ENCODE measurements at places on chromosomes 16 and 17.

GRCh38 chr17:1898872-1899271, 69.1 kb downstream of the RPA1 start:
- no peak for DNase-seq

DNA sequence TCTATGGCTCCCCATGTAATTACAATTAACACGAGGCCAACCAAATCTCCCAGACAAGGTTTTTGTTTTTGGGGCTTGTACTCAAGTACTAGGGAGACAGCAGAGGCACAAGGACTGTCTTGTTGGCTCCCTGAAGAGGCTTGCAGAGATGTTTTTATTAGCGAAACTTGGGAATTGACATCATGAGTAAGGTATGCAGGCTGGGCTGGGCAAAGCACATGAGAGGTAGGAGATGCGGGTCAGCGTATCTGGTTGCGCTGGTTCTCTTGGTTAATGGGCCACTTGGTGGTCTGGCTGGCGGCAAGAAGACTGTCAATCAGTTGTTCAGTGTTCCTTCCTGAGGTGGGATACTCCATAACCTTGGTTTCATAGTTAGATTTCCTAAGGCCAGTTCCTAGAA, 28.9 kb downstream of the LCMT1 start:
- DNase-seq = no peak

GRCh38 chr17:21174713-21175112, 39.2 kb downstream of the TMEM11 start:
- DNase-seq = no peak

- DNase-seq = no peak
Measured at GRCh38 chr17:72205822-72206221, 85.0 kb downstream of the SOX9 start.

DNA sequence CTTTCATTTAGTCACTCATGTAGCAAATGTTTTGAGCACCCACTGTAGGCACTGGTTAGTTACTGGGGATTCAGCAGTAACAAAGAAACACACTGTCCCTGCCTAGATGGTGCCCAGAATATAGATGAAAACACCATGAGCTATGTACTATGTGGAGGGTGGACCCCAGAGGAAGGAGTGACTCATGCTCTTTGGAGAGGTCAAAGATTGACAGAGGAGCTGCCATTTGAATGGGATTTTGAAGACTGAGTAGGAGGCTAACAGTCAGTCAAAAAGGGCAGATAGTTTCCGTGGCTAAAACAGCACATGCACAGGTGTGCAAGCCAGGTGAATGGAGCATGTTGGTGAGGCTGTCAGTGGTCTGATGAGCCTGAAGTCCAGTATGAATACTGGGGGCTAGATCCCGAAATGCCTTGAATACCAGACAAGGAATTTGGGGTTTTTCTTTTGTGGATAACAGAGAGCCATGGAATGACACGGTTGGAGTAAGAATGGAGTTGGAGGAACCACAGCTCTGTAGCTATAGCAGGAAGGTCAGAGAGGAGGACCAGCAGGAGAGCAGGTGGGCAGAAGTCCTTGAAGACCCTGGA, 6.1 kb downstream of the IL21R start:
- DNase-seq = no peak

DNA sequence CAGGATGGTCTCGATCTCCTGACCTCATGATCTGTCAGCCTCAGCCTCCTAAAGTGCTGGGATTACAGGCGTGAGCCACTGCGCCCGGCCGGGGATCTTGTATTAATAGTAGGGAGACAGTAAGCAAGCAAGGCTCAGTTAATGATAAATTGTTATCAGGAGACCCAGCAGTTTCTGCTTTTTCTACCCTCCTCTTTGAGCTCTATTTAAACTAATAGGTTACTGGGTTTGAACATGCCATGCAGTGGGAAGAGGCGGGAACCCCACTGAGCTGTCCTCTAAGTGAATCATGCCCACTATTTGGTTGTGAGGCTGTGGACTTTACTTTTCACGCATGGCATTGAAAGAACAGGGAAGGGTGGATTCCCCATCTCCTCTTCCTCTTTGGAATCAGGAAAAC, 223.9 kb downstream of the WWOX start:
- DNase-seq = no peak

DNA sequence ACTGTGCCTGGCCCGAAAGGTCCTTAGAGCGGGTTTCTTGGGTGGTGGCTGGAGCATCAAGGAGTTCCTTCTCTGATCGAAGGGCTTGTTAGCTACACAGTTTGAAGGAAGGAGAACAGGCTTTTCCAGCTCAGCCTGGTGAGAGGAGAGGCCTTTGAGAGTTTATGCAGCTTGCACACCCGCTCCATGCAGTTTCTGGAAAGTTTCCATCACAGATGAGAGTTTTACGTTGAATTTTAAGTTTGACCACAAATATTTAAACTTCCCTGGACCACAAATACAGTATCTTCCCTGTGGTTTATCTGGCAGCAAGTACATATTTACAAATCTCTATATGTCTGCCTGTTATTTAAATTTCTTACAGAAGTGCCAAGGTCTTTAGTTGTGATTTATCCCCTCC, 56.8 kb downstream of the HIC1 start:
- no peak for DNase-seq

DNA sequence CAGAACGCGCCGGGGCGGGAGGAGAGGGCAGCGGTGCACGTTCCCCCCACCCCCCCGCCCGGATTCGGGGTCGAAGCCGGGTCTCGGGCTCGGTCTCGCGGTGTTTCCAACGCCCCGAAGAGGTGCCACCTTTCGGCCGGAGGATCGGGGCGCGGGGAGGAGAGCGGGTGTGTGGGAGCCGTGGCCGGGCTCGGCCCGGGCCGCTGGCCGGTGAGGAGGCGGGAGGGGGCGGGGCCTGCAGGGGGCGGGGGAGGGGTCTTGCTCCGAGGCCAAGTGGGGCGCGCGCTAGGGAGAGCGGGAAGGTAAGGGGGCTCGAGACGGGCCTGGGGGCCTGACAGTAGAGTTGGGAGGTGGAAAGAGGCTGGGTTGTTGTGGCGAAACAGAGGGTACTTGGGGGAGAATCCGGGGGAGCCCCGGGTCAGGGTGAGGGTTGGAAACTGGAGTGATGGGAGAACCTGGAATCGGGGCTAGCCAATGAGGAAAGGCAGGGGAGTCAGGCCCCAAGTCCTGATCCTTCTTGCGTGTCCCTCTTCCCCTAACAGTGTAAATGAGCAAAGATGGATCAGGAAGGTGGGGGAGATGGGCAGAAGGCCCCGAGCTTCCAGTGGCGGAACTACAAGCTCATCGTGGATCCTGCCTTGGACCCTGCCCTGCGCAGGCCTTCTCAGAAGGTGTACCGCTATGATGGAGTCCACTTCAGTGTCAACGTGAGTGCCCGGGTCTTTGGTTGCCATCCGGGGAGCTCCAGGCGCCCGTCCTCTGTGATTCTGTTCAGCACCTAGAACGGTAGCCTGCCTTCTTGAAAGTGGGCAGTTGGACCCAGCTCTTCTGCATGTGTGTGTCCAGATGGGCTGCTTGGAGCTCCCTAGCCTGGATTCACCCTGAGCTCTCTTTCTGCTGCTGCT, 873 bp downstream of the SETD1A start:
- no peak for DNase-seq

DNA sequence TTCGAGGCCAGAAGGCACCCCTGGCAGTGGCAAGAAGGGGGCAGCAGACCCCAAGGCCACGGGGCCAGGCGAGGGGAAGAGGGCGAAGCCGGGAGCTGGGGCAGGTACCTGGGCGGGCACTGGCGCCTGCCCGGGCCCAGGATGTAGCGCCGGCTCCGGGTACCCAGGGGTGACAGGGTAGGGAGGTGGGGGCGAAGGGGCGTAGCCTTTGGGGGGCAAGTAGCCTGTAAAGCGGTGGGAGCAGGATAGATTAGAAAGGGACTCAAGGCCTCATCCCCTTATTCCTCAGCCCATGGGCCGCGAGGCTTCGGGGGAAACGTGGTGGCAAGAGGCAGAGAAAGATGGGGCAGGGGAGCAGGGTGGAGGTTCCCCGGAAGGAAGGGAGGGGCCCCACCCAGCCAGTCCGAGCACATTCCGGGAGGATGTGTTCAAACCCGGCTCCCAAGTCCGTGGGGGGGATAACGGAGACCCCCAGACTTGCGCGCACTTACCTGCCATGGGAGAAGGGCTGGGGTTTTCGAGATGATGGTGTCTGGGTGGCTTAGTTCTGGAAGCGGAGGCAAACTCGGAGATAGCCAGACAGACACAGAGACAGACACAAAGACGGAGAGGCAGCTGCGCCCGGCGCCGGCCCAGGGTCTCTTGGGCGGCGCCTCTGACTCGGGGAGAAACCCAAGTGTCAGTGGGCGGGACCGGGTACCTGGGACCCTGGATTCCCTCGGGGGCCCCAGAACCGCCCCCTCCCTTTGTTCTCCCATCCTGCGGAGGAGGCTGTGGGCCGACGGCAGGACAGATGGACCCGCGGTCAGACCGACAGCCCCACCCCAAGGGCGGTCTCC, 493 bp downstream of the PLSCR3 start:
- DNase-seq = peak; percentile 68

DNA sequence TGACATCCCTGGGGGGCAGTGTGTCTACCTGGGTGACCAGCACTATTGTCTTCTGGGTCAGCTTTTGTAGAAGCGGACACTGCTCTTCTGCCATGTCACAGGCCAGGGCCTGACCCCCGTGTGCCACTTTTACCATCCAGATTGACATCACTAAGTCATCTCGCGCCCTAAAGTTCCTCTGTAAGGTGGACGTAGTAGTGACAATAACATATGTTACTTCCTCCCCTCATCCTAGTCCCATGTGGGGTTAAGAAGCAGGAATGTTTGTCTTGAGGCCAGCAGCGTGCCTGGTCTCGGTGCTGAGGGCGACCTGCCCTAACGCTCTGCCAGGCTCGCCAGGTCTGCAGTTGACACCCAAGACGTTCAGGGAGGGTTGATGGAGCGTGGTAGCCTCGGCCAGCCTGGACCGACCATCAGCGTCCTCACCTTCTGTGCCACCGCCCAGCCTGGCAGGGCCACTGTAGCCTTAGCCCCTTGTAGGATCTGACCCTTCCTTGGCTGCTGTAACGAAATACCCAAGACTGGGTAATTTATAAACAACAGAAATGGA, 20.7 kb downstream of the GAA start:
- no peak for DNase-seq

GRCh38 chr17:53707566-53707965, 115.2 kb upstream of the KIF2B start:
- DNase-seq = no peak

DNA sequence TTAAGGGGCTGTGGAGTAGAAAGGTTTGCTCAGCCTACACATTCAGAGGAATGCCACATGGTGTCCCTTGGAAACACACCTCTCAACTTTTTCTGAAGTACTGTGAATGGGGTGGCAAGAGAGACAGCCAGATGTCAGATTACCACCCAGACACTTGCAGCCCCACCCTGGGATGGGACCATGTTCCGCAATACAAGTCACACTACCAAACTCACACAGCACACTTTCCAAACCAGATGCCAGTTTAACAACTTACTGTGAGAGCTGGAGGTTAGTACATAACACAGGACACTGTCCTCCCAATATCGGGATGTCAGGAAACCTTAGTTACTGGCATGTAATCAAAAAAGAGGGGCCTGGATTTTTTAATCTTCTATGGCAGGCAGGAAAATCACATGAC, 7.9 kb downstream of the USP7 start:
- DNase-seq = no peak

DNA sequence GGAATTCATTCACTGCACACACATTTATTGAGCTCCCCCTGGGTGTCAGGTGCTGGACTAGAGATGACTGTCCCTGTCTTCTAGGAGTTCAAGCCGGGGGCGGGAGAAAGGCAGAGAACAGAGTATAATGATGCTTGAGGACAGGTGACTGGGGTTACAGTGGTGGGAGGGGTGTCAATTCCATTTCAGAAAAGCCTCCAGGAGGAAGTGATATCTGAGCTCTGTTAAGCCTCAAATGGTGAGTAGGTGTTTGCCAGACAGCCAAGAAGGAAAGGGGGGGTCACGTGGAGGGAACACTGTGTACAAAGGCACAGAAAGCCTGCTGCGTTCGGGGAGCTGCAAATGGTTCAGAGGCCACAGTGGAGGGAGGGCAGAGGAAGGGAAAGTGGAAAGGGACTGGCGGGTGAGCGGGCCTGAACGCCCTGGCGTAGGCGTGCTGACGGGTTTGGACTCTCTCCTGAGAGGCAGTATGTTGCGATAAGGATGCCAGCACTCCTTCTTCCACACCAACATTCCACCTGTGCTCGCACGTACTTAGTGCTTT, 9.7 kb upstream of the NXPH3 start:
- DNase-seq = peak; percentile 54

GRCh38 chr17:14741491-14741890, 440.6 kb downstream of the HS3ST3B1 start:
- no peak for DNase-seq

DNA sequence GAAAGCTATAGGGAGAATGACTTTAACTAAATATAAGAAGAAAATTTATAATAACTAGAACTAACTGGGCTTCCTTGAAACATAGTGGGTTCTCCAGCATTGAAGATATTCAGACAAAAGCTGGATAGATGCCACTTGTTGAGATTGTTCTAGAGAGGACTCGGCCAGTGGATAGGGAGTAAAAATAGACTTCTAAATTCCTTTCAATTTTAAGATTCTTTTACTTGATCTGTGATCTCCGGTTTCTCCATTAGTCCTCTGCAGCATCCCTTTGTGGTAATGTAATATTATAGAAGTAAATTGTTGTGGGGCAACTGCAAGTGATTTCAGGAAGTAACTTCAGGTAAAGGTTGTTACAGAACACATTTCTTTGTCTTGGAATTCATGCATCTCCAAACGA, 10.3 kb upstream of the RARA start:
- DNase-seq = no peak

- DNase-seq = no peak
Measured at GRCh38 chr16:6363896-6364607, 968.6 kb upstream of the RBFOX1 start.

DNA sequence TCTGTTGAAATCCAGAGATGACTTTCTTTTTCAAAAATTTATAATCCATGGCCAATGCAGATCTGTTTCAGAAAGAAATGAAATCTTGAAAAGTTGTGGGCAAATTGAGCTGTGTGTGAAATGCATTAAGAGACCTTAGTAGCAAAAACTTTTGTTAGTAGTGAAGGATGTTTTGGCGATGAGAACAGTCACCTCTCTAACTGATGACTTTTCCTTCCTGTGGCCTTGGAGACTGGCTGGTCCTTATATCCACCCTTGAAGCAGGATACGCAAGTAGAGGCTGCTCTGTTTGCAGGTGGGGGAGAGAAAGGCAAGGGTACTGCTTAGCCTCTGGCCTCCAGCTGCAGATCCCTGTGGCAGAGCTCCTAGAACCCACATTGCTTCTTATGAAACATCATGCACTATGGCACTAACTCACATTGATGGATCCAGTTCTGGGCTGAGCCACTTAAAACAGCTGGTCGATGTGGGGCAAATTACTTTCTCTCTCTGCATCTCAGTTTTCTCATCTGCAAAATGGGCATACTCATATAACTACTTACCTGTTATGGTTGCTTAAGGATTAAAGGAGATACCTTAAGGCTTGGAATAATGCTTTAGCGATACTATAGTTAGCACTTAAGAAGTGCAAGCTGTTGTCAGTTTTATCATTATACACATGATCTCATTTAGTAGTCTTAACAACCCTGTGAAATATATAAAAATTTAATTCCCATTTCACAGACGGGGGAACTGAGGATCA, 89.3 kb downstream of the SDR42E1 start:
- no peak for DNase-seq

DNA sequence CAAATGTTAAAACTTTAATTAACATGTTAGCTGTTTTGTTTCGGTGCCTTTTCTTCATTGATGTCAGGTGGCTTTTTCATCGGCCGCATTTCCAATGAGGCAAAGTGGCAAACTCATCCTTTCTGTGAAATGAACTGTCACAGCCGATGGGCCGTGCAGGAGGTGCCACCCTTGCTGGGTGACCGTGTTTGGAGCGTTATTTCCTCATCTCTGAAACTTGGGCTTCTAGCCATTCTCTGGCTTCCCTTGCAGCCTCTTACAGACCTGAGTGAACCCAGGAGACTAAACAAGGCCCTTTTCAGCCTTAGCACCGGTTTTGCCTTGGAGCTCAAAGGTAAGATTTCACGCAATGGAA, 42.2 kb upstream of the PRSS54 start:
- no peak for DNase-seq

All from NCI-H510A (cell line).